ENCODE measurements at places on chromosomes 5 and 9.
A peak's percentile ranks its signal among the peaks of the same experiment; 100 is the strongest.

- no peak for DNase-seq
Measured at GRCh38 chr5:99141534-99142128, 212.8 kb upstream of the CHD1 start.

GRCh38 chr5:213803-214395 lies 4.1 kb downstream of the CCDC127 start:
- DNase-seq: no peak

GRCh38 chr9:128072144-128073021 lies 4.4 kb downstream of the SLC25A25 start:
- peak; percentile 37 for DNase-seq

DNA sequence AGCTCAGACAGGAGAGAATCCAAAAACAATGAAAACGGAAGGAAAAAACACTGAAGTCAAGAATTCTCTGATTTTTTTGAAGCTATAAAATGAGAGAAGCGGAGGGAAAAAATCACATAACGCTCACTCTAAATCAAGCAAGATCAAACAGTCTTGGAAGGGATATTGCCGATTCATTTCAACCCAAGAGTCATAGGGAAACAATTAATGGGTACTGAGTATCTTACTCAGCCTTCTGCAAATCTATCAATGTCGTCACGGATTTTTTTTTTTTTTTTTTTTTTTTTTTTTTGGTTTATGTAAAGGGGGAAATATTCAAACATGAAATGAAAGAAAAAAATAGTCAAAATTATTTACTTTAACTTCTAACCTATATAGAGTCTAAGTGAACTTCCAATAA lies 9.5 kb downstream of the MEF2C start:
- DNase-seq: no peak

- DNase-seq: no peak
Measured at GRCh38 chr5:106380736-106381135, 1290.0 kb downstream of the EFNA5 start.

GRCh38 chr9:5043381-5043780 lies 58.3 kb downstream of the JAK2 start:
- no peak for DNase-seq

DNA sequence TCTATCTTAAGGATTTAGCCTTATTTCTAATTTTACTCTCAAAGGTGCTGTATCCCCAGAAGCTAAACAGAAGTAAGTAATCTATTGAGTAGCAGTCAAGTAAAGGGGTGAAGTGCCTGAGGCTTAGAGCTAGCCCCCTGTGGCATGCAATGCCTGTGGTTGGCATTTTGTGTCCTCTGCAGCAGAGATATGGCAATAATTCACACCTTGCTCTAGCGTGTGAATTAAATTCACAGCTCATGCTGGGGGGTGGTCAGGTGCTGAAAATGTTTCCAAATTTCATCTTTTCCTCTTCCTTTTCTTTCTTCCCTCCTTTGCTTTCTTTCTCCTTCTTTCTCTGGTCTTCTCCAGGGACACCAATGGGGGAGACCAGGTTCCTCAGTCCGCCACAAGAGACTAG lies 262.1 kb downstream of the GABRB2 start:
- DNase-seq: no peak

DNA sequence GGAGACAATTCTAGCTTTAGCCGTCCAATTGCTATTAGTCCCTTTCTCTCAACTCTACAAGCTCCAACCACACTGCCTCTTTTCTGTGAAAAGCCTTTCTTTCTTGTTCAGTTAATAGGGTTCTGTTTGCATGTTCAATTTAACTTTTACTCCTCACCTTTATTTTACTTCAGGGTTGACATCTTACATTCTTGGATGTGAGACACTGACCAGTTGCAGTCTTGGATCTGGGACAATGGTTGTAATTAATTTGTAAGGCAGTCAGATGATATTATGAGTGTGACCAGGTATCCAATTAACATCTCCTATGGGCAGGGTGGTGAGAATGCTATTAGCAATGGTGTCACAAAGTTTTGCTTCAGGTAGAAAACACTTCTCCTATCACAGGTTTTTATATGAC lies 774.5 kb downstream of the TLR4 start:
- no peak for DNase-seq

DNA sequence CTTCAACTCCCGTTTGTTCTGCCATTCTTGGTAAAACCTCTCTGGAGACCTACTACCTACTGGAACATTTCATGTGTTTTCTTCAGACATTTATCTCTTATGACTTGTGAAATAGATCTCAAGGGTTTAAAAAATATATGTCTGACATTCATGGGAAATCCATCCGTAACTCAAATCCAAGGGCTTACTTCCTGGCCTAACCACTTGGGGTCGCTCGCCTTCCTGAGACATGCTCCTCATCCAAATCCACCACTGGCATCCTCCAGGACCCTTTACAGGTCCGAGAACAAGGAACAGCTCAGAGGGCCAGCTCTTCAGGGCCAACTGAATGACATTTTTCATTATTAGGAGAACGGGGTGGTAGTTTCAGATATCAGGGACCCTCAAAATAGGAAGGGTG lies 235.1 kb upstream of the TUT7 start:
- no peak for DNase-seq

DNA sequence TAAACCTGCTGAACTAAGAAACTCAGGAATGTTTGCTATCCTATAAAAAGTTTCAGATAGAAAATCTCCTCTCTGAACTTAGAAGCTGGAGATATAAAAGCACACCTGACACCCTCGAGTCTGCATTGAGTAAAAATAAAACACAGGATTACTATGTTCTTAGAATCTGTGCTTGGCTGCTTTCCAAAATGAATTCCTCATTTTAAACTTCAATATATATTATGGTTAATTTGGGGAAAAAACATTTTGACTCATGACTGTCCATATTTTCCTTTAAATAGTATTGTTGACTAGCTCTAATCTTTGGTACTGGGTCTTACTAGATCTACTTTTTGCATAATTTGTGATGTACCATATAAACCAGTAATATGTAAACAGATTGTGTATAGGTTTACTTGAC lies 36.7 kb downstream of the FBXW2 start:
- DNase-seq: no peak

- no peak for DNase-seq
Measured at GRCh38 chr9:124054582-124055227, 43.1 kb downstream of the LHX2 start.

DNA sequence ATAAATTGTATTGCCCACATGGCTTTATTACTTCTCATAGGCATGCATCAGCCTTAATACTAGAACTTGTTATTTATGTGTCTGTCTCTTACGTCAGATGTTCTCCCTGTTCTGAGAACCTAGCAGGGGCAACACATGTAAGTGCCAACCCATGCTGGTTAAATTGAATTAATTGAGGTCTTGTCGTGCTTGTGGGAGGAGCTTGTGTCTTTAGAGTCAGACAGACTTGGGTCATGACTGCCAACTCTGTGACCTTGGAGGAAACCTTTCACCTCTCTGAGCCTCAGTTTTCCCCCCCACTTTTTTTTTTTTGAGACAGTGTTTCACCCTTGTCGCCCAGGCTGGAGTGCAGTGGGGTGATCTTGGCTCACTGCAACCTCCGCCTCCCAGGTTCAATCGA lies 2.2 kb upstream of the MEGF9 start:
- no peak for DNase-seq
